ENCODE measurements at places on chromosomes 7 and 10.

DNA sequence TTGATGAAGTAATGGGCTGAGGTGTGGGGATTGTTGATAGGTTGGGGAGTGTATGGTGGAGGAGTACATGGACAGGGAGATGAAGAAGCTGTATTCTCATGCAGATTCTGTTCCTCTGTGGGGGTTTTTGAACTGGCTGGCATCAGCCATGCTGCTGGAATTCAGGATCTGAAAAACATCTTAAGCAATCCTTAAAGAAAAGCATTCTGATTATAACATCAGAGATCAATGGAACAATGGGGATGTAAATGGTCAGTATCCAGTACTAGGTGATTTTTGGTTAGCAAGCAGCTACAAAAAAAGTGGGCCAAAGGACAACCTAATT, 247.5 kb upstream of the GALNT17 start:
- DNase-seq, result no peak

DNA sequence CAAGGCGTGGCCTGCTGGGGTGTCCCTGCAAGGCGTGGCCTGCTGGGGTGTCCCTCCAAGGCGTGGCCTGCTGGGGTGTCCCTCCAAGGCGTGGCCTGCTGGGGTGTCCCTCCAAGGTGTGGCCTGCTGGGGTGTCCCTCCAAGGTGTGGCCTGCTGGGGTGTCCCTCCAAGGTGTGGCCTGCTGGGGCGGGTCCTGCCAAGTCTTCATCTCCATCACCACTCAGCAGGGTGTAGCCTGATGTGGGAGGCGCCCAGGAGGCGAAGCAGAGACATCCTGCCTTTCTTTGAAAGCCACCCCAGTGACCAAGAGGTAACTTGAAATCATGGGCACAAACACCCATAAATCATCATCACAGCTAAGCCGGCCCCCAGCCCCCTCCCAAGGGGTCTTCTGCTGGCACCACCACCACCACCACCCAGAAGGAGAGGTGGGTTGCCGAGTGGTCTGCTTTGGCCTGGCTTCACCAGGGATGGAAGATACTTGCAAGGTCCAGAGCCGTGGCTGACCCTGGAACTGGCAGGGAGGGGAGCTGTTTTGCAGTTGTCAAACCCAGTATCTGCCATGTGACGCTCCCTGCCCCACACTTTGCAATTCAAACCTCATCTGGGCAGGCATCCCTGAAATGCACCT, 190.6 kb downstream of the EBF3 start:
- DNase-seq, result no peak

DNA sequence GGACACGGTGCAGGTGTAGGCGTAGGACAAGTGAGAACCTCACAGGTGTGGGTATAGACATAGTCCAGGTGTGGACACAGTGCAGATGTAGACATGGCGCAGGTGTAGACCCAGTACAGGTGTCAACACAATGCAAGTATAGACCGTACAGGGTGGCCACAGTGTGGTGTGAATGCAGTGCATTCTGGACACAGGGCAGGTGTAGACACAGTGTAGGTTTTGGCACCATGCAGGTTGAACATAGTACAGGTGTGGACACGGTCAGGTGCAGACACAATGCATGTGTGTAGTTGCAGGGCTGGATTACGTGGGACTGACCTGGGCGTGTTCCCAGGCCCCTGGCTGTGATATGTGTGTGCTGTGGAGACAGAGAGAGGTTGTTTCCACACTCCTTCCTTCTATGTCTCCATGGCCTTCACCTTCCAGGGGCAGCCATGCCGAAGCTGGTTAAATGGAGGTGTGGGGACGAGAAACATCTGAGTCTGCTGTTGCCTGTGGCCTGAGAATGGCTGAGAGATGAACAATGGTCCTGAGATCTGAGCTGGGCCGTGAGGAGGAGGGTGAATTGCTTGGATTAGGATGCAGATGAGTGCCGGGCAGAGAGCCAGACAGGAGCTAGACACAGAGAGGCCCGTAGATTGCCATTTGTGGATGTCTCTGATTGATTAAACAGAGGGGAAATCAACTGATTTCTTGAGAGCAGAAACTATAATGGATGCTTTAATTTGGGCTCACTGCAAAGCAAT, 343.9 kb upstream of the SHH start:
- DNase-seq, result no peak

- DNase-seq, result no peak
These were observed 657.6 kb downstream of the PARD3 start for GRCh38 chr10:34157501-34157900.

GRCh38 chr7:66353547-66353946, 148.4 kb downstream of the TPST1 start:
- no peak for DNase-seq

DNA sequence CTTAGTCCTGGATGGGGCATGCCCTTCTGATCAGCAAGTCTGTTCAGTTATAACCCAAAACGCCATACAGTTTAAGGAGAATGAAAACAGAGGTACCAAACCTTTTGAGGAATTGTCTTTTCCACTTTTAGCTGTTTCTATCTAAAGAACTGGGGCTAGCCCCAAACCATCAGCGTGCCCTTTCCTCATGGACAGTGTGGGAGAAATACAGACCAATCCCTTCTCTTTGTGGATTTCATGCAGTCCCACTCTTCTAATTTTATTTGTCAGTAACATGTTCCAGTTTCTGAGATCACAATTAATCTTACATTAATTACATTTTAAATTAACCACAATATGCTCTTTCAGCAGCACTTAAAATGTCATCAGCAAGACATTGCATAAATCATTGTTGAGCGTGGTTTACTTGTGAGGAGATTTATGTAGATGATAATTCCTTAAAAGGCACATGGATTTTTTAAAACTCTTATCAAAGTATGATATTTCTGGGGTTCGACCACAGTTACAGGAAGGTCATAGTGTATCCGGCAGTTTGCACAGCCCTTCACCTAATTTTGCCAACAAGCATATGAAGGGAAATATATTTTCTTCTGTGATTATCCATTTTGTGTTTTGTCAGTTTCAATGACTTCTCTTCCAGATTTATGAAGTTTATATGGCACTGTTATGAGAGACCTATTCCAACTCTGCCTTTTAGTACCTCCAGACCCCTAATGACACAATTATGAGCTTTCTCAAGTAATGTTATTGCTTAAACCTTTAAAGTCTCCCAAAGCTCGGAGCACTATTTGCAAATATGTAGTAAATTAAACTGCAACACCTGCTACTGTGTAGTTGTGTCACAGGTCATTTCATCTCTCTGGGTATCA, 868.4 kb upstream of the C7orf33 start:
- DNase-seq, result no peak

- no peak for DNase-seq
These were observed 713.9 kb downstream of the GATA3 start for GRCh38 chr10:8768341-8768740.

DNA sequence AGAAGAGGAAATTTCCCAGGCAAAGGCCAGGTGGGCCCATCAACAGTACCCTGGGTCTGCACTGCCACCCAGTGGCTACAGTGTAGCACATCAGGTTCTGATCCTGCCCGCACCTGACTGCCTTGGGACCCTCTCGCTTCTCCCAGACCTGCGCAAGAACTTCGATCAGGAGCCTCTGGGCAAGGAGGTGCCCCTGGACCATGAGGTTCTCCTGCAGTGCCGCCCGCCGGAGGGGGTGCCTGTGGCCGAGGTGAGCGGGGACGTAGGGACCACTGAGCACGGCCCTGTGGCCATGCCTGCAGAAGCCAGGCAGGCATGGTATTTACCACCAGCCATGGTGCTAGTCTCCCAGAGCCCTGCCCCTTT, 33.9 kb upstream of the SLC29A3 start:
- DNase-seq, result no peak

DNA sequence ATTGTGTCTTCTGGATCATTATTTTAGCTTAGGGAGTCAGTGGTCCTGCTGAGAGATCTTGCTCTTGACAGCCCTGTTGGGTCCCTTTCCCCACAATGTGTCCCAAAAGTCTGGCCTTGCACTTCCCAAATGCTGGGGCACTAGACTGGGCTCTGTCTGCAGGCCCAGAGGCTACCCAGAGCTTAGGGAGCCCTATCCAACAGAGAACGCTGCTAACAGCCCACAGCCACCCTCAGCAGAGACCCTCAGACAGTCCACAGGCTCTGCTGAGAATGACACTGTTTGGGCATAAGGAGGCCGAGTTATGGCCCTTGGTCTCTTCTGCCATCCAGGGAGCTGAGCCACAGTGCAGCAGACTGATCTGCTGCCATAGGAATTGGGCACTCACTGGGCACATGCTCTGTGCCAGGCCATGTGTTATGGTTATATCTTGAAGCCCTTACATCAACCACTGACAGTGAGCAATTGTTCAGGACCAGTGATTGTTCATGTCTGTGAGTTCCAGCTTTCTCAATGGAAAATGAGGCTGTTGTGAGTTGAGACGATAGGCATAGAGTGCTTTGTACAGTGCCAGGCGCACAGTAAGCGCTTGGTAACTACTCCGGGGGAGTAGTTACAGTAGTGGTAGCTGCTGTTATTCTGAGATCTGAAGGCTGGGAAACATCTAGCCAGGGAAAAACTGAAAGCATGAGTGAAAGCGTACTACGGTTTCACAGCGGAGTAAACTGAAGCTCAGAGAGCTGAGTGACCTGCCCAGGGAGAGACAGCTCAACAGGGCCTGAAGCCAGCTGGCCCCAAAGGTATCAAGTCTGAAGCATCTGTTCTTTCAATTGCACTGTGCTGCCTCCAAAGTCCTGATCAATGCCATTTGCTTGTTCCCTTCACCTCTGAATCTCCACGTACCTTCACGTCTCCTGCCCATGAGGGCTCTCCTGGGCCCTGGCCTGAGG, 77.6 kb upstream of the PRLHR start:
- DNase-seq, result no peak

DNA sequence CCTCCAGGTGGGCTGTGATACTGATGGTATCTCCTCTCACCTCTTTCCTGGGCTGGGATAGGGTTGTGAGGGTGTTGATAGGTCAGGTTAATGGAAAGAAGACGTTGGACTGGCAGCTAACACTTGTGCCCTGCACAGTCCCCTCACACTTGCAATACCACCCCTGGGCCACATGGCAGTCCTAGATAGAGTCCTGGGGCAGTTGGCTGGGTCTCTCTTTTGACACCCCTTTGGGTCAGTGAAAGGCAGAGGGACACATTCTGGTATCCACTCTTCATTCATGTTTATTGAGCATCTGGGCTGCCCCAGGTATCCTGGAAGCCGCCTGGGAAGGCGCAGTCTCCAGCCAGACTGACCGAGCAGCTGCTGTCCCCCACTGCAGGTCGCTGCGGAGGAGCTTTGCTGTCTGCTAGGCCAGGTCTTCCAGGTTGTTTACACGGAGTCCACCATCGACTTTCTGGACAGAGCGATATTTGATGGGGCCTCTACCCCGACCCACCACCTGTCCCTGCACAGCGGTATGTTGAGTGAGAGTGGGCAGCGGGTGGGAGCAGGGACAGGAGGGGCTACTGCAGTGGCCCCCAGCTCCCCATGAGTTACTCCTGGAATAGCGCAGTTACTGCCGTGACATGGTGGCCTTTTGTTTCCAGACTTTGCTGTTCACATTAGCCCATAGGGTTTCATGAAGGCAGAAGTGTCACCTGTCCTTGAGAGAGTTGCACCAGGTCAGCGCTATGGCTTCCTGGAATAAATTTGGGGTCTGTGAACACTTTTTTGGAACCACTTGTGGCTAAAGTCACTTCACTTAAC, 19.1 kb downstream of the NACAD start:
- DNase-seq, result no peak

DNA sequence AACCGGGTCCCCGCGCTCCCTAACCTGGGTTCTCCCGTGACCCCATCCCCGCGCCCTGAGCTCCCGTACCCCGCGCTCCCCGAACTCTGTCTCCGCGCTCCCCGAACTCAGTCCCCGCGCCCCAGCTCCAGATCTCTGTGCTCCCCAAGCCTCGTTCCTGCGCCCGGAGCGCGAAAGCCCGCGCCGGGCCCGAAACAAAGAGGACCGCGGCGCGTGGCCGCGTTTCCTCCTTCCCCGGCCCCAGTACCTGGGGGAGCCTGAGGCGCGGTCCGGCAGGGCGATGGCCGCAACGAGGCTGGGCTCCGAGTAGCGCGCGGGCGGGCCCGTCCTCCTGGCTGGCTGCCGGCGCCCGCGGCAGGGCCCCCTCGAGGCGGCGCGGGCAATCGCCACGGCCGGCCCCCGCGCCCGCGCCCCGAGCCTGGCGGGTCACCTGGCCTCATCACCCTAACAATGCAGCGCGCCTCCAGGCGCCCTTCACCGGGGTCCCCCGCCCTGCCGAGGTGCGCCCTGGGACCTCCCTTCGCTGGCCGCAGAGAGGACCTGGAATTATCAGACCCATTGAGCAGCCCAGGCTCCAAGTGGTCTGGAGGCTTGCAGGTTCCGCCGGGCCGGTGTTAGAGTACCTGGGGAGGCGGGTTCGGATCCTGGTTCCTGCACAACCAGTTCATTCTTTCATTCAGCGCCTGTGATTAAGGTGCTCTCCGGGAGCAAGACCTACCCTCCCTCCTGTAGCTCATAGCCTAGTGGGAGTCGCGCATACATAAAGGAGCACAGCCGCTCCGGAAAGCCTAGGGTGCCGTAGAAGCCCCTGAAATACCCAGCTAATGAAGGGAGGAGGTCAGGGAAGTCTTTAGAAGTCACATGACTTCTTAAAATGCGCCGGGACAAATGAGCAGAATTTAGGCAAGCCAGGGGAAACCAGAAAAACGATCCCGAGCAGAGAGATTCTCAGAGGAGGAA, at the start of gene TNS3:
TNS3 (minus strand) TSS at position 308 of the 960 bp plus-strand sequence. CDS start 142,475 bp downstream, outside the sequence.
- DNase-seq, result no peak

- no peak for DNase-seq
These were observed 92.9 kb downstream of the MYL10 start for GRCh38 chr7:101536232-101536631.

All from stimulated activated CD4-positive, alpha-beta T cell treated with anti-CD3 and anti-CD28 coated beads, TNF-alpha, amount 100 ng/mL, for 24 hours (primary cell).